ENCODE measurements at places on chromosomes 4 and X.

- no peak for DNase-seq
These were observed 9.5 kb upstream of the HUWE1 start for GRCh38 chrX:53695946-53696549.

DNA sequence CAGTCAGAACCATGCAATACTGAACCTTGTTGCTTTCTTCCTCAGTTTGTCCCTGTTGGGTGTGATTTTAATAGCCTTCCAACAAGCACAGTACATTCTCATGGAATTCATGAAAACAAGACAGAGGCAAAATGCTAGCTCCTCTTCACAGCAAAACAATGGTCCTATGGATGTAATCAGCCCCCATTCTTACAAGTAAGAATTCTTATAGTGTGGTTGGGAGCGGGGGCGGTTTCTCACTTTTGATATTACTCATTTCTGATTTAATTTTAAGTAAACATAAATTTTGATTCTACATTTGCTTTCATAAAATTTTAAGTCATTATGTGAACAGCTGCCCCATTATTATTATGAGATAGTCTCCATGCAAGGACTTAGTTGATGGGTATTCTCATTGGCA lies 80.8 kb upstream of the TLR2 start:
- DNase-seq, result no peak

GRCh38 chr4:152072906-152073305 lies 312.1 kb upstream of the GATB start:
- DNase-seq, result no peak

DNA sequence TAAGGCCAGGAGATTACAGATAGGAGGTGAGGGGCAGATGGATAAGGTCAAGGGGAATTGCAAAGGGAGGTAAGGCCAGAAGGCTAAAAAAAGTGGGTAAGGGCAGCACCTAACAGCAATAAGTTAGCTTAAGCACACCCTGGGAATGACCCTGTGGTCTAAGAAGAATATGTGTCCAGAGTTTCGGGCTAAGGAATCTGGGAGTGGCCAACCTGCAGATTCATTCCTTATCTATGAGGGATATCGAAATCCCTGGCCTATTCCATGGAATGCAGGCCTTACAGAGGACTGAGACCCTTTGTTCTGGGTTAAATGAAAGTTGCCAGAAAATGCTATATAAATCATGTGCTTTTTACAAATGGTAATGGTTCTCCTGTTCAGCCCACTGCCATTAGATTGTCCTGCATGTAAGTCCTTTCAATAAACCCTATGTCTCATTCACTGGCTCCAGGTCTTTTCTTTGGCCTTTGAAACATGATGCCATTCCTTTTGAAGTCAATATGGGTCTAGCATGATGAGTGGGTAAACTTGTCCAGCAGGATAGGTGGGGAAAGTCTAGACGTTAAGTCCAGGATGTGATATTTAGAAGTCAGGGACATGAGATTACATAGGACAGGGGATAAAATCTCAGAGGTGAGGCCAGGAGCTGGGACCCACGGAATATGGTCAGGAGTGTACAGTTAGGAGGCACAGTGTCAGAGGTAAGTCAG lies 226.2 kb downstream of the TACR3 start:
- DNase-seq, result no peak

DNA sequence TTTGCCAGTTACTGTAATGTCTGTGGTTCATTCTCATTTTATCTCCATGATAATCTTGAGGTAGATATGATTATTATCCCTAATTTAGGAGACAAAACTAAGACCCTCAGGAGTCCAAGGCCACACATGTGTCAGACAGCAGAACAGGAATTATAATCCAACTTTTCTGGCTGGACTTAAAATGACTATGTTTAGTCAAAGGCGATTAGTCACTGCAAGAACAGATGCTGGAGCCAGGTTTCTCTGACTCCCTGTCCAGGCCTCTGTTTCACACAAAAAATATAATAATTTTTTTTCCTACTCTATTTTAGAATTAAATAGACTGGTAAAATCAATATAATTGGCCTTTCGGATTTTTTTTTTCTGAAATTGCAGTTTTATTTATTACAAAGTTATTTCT lies 56.7 kb upstream of the TMEM131L start:
- DNase-seq, result no peak

- DNase-seq, result no peak
These were observed 48.4 kb upstream of the SPANXN4 start for GRCh38 chrX:142977128-142977914.

DNA sequence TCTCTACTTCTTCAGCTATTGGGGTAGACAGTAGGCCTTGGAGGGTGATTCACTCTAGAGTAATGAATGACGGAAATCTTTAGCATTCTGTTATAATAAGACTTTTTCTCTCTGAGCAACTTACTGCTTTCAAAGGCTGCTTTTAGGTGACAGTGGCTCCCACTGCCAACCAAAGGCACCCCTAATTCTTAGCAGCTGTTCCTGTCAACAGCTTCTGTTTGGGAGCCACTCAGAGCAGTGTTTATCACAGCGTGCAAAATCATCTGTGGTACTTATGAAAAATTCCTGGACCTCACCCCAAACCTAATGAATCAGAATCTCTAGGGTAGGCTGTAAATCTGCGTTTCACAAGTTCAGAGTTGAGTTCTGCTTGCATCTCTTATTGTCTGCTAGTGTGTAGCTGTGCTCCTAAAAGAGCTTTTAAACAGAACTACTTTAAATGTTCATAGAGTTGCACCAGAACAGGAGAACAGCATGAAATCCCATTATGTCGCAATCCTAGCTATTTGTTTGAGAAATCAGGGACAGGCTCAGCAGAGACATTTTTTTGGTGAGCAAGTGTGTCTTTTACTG lies 52.8 kb upstream of the POU4F2 start:
- no peak for DNase-seq

Measured in T-helper 2 cell (primary cell).